Inflammatory macrophage (primary cell): ENCODE measurements at places on chromosomes 7 and 10.

- no peak for DNase-seq
Measured at GRCh38 chr7:157832006-157832405, 495.2 kb downstream of the DNAJB6 start.

GRCh38 chr7:126856691-126857291, 395.9 kb downstream of the GRM8 start:
- no peak for DNase-seq

DNA sequence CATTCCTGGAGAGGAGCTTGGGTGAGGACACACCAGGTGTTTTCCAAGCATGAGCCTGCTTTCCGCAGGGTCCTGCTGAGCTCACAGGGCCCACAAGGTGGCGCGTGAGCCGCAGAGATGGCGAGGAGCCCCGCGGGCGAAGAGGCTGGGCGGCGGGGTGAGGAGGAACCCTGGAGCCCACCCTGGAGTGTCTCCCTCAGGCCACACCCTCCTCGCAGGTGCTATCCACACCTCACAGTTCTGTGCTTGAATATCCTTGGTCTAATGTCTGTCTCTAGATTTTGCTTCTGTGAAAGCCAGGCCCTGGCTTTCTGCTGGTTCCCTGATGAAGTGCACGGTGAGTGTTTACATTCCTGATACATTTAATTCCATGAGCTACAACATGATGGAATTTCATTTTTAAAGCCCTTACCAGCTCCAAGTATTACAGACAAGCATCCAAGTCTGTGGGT, 433.6 kb downstream of the ACTR3B start:
- DNase-seq: no peak

DNA sequence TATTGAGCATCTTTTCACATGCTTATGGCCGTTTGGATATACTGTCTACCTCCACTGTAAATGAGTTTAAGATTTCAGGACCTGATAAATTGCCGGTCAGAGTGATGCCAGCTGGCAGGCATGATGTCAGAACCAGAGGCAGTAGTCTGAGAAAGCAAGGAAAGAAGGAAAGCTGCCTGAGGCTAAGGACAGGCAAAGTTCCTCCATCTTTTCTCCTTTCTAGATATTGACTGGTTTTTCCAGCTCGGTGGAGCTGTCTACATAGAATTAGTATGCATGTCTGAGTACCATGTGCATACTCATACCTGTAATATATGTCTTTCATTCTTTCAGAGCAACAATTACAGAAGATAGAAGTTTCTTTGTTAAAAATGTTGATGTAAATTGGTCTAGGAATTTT, 52.3 kb downstream of the CDCA7L start:
- no peak for DNase-seq

- DNase-seq: no peak
Measured at GRCh38 chr7:63044721-63045120, 953.9 kb upstream of the ZNF722 start.

GRCh38 chr7:21338728-21339164, 89.1 kb upstream of the SP4 start:
- DNase-seq: peak; percentile 41

DNA sequence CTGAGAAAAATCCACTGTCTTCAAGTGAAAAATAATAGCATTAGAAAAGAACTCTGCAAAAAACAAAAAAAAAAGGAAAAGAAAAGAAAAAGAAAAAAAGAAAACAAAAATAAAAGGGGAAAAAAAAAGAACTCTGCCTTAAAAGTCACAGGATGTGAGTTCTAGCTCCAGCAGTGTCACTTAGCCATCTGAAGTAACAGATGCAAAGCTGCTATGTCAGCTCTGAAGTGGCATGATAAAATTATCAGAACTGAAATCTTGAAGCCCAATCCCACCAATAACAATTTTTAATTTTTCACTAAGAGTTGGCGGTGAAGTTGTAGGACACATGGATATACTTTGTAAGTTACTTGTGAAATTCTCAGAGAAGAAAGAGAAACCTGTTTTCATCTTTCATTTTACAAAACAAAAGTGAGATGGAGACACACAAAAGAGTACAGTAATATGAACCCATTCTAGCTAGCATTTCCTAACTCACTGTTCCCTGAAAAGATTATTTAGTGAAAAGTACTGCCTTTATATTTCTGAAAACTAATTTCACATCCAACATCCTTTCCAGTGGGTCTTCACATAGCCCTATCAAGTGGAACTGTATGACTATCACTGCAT, 103.5 kb downstream of the ELAPOR2 start:
- DNase-seq: no peak

GRCh38 chr7:27140126-27140857, 3.2 kb downstream of the HOXA5 start:
- no peak for DNase-seq

GRCh38 chr10:101225846-101226421, 3.3 kb downstream of the LBX1 start:
- DNase-seq: no peak

GRCh38 chr10:42488416-42488815, 150.0 kb downstream of the ZNF33B start:
- DNase-seq: no peak

DNA sequence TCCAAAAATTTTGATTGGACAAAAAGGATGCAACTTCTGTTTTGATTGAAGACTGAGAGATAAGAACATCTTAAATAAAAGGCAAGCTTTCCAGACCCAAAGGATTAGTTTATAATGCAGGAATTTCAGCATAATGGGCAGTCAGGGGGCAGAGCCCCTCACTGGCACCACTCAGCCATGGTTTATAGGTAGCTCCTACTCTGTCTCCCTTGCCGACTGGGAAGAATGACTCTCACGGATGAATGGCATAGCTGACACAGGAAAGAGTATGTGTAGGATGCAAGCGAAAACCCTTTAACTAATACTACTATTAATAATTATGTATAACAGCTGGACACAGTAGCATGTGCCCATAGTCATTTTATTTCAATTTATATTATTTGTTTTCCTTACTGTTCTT, 53.3 kb downstream of the GALNT11 start:
- no peak for DNase-seq

DNA sequence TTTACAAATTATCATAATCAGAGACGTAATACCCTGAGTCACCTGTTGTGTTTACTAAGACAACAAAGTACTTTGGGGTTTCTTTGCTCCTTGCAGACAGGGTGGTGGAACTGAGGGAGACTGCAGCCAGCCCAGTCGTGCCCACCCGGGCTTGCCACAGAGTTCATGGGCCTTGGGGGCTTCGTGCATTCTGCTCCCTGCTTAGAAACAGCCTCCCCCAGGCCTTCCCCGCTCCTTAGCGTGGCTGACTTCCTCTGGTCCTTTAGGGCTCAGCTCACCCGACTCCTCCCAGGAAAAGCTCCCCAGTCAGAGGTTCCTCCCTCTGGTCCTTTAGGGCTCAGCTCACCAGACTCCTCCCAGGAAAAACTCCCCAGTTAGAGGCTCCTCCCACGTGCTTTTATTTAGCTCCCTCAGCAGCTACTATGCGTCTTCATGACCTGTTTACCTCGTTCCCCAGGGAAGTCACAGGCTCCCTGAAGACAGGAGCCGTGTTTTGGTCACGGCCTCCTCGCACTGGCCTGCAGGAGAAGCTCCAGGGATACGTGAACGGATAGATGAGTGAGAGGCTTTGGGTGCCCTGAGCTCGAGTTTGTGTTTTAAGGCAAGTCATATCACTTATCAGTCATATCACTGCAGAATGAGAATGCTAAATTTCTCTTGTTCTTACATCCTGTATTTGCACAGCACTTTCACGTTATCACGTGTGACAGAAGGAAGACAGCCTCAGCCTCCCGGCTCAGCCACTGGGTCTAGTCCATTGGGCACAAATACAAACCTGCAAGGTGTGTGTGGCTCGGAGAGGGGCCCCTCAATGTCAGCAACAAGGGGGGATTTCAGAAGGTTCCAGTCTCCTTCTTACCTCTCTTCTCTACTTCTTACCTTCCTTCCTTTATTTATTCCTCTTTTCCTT, 52.7 kb upstream of the VIPR2 start:
- peak; percentile 47 for DNase-seq

DNA sequence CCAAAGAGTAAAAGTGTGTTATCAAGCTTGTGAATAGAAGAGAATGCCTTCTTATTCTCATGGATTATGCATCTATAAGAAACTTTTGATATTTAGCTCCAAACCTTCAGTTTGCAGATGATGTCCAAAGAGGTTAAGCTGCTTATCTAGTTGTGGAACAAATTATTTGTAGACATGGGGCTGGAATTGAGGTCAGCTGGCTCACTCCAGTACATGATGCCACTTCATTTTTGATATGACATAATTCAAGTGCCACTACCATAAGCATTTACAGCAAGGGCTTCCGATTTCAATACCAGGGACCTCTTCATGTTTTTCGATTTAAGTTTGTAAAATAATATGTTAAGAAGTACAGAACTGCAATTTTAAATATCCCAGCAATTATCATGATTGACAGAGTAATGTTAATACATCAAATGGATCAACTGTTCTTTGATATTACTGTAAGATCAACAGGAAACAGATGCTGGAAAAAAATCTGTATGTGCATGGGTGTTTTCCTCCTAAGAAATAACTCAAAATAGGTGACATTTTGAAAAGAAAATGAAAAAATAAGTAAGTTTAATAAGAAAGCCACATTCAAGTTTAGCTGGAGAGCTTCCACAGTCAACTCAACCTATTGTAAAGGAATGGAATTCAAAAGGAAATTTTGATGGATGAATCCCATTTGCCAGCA, 12.7 kb downstream of the FAM3C start:
- DNase-seq: no peak

DNA sequence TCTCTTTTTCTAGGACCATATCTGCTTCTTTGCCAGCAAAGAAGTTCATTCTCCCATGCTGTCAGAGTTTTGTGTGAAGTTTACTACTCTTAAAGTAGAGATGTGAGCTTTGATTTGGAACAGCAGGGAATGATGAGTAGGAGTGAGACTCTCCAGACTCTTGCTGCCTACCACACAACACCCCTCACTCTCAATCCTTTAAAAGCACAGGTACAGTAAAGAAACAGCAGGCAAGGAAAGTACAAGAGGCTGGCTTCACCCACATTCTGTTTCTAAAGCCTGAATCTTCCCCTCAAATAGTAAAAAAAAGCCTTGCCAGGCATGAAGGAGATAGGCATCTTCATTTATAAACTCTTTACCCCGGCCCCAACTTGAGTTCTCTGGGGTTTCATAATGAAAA, 97.3 kb downstream of the ARMH3 start:
- DNase-seq: no peak

GRCh38 chr7:80333040-80333439, 178.8 kb downstream of the GNAT3 start:
- no peak for DNase-seq

DNA sequence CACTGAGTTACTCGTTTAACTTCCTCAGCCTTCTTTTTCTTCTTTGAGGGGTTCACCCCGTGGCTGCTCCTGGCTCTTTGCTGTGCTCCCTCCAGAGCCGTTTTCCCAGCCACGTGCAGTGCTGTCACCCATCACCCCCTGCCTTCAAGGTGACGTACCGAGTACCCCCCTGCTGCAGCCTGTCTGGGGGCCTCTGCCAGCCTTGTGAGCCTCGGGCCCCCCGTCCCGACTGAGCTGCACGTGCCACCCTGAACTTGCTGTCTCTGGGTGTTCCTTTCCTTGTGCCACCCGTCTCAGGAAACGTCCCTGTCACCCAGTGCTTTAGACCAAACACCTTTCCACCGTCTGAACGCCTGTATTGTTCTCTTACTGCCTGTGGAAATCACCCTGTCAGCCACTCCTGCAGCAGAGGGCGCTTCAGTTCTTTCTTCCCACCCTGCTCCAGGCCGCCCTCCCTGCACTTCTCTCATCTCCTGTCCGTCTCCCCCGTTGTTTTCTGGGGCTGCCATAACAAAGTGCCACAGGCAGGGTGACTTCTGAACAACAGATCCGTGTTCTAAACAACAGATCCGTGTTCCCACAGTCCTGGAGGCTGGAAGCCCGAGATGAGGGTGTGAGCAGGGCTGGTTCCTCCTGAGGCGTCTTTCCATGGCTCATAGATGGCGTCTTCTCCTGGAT, 44.6 kb downstream of the WDR37 start:
- no peak for DNase-seq

DNA sequence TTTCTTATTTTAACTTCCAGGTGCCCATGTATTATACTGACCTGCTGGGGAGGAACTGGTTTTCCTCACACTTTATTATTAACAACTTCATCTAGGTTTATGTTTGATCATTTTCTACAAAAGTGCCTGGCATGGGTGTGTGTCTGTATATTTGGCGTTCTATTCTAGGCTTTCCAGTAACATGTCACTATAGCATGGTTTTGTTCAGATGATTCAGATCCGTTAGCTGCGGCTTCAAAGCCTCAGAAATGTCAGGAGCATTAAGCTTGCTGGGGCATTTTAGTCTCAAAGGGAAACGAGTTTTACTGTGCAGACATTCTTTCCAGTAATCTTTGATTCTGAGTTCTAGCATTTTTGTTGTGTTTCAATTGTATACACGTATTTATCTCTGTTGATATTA, 2.3 kb downstream of the INPP5A start:
- DNase-seq: no peak

GRCh38 chr7:16345979-16346958, 75.1 kb downstream of the CRPPA start:
- DNase-seq: no peak

DNA sequence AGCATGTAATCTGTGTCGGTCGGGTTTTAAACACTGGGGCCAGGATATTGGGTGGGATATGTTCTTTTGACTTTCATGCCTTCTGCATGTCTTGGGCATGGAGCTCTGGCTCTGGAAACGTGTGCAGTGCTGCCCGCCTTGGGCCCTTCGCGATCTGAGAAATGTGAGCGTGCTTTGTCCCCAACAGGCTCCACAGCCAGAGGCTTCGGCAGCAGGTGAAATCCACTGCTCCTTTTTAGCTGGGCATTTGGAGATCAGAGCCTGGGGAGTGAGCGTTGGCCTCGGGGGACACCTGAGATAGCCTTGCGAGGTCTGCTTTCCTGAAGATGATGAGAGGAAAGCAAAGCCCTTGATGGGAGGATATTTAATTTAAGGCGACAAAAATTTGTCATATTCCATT, 137.8 kb downstream of the ACTR3B start:
- DNase-seq: no peak

- DNase-seq: no peak
Measured at GRCh38 chr7:146126767-146127509, 10.3 kb downstream of the CNTNAP2 start.

DNA sequence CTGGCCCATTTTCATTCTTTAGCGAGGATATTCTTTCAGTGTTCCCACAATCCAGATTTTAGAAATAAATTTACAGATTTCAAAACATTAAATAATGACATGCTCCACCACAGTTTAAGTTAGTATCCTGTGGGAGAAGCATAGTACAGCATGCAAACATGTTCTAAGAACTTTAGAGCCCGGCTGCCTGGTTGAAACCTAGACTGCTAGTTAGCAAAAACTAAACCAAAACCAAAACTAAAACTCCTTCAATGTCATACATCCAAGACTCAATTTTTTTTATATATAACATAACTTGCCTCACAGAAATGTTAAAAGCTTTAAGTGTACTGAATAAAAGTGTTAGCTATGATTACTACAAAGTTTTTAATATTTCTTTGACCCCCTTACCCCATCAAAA, 17.0 kb downstream of the TRA2A start:
- no peak for DNase-seq

GRCh38 chr7:42606193-42606905, 305.5 kb downstream of the C7orf25 start:
- no peak for DNase-seq

- DNase-seq: peak; percentile 55
Measured at GRCh38 chr7:116229366-116229765, 19.0 kb downstream of the TES start.

GRCh38 chr7:92496876-92497275, 19.1 kb upstream of the ERVW-1 start:
- DNase-seq: no peak

- peak; percentile 47 for DNase-seq
Measured at GRCh38 chr10:99854860-99855259, 72.4 kb downstream of the ABCC2 start.
